ENCODE measurements at places on chromosomes 13 and 19.

- DNase-seq: no peak
Observed at GRCh38 chr13:39016087-39016486, 21.8 kb downstream of the PROSER1 start.

DNA sequence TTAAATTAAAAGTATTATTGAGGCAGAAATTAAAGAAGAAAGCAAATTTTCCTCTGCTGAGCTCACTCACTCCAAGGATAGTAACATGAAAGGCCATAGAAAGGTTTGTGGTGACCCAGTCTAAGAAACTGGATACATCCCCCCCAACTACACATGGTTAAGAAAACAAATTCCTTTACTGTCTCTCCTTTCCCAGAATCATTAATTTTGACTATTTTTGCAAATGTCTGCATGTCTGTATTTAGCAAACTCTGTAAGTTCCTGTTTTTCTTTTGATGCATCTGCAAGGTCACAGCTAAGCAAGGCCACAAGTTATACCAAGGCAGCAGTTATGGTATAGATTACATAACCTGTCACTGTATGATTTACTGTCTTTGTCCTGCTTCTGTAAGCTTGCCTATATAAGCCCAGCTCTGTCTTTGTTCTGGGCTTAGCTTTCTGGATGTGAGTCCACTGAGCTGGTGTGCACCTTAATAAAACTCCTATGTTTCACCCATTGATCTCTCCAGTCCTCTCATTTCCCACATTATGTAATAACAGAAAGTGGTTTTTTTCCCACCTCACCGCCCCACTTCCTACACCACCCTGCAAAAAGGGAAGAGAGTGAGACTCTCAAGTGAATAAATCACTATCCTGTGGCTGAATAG, 8.5 kb upstream of the ZNF83 start:
- DNase-seq: no peak

- DNase-seq: peak; percentile 76
Observed at GRCh38 chr19:9791552-9792205, 23.1 kb upstream of the ZNF846 start.

DNA sequence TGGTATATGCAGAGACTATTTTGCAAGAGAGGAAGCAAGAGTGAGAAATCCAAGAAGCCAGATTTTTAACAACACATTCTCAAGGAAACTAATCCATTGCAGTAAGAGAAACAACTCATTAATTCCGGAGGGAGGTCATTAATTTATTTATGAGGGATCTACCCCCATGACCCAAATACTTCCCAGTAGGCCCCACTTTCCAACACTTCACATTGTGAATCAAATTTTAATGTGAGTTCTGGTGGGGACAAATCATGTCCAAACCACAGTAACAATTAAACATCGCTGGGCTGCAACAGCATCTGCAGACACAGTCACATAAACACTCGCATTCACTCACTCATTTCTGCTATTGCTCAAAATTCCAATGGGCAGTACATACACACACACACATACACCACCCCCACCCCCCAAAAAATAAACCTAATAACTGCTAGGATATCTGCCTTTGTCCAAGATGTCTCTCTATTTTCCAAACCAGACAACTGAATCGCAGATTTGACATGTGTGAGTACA, 1483.7 kb downstream of the PCDH9 start:
- DNase-seq: no peak

DNA sequence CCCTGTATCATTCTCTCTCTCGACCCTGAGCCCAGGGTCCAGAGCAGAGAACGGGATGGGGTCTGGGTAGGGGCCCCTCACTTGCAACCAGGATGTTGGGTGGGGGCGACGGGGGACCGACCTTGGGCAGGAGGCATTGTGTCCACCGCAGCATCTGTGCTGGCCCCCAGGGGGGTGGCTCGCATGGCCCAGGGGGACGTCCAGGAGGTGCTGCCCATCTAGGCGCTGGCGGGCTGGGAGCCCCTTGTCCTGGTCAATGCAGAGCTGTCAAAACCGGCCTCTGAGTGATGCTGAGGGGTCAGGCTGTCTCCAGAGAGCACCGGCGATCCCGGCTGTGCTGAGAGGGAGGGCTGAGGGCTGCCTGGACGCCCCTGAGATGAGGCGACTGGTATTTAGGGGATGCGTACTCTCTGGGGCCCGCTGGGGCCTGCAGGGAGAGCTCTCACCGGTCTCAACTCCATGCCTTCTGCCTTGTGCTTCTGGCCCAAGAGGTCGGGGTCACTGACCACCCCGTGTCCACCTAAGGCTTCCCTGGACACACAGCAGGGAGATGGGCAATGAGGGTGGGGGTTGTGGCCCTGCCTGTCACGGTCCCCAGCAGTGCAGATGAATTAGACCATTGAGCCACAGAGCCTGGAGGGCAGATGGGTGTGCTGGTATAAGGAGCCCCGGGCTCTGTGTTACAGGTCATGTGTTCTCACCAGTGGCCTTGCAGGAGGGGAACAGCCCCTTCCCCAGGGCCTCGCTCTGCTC, 8.6 kb downstream of the RPS9 start:
- no peak for DNase-seq

DNA sequence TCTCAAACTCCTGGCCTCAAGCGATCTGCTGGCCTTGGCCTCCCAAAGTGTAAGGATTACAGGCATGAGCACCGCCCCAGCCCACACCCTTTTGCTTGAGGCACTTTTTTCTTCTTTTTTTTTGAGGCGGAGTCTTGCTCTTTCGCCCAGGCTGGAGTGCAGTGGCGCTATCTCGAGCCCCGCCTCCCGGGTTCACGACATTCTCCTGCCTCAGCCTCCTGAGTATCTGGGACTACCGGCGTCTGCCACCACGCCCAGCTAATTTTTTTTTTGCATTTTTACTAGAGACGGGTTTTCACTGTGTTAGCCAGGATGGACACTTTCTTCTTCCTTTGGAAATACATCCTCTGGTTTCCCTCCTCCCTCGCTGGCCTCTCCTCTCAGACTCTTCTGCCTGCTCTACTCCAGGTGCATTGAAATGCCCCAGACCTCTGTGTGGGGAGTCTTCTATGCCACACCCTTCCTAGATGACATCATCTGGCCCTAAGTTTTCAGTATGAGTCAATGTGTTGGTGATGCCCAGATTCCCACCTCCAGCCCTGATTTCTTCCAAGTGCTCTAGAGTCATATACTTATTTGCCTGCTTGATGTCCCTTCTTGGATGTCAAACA, 20.7 kb upstream of the TPT1 start:
- no peak for DNase-seq
